ENCODE measurements at places on chromosomes 2 and 18. TPM values are rescaled to one million over a fixed set of nuclear protein-coding genes. Genes with fewer than 3 reads are reported as not detected.

GRCh38 chr2:237529452-237530402 is 36.6 kb upstream of the PRLH start:
- DNase-seq: no peak

DNA sequence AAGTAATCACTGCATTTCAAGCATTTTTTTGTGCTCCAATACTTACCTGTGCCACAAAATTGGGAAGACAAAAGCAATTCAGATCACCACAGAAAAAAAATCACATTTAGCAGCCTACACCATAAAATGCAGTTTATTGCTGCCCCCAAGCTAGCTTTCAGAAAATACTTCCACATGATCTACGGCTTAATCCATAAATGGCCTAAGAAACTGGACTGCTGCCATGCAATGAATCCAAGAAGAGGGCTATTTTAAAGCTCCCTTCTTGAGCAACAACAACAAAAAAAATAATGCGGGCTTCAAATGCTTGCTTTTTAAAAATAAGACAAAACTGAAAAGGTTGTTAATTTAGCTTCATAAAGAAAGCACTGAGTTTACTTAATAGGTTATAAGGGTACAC is 272.3 kb downstream of the RAD51AP2 start:
- no peak for DNase-seq

- no peak for DNase-seq
Observed at GRCh38 chr2:38723173-38723572, 28.0 kb downstream of the SRSF7 start.

The LPIN1 gene
- 76.4 TPM for total RNA-seq

The TTC39C gene
- 59.0 TPM for total RNA-seq

The LRP1B gene
- not detected for total RNA-seq

The SLC11A1 gene
- total RNA-seq: 0.18 TPM
